ENCODE measurements at places on chromosomes 16 and 17.

- DNase-seq, result no peak
Observed at GRCh38 chr17:27491713-27492190, 35.5 kb downstream of the KSR1 start.

DNA sequence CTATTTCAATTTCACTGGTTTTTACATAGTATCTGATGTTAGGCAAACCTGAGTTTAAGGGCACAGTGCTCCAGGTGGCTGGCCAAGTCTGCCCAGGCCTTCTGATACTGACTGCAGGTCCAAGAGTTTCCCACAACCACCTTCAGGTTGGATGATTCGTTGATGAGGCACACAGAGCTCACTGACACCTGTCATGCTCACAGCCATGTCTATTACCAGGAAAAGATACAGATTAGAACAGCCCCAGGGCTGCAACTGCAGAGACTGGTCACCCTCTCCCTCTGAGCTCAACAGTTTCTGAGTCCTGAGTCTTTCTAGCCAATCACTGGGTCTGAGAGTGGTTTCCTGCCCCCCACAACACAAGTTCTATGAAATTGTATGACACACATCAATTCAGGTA is 37.2 kb downstream of the MEAK7 start:
- DNase-seq, result no peak

GRCh38 chr16:30947541-30947858 is 1.4 kb upstream of the ORAI3 start:
- no peak for DNase-seq

GRCh38 chr16:52613508-52613907 is 66.6 kb upstream of the TOX3 start:
- no peak for DNase-seq

DNA sequence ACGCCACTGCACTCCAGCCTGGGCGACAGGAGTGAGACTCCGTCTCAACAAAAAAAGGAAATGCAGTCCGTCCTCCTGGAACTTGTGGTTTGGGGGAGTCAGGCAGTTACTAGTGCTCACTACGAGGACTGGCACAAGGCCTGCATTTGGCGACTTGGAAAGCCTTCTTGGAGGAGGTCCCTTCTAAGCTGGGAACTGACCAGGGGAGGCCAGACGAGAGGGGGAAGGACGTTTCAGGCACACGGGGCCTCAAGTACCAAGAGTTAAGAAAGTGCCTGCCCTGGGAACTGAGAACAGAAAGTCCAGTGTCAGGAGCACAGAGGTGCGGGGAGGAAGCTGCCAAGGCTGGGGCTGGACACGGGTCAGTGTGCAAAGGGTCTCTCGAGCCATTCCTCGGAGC is 89.9 kb downstream of the ABR start:
- DNase-seq, result no peak

DNA sequence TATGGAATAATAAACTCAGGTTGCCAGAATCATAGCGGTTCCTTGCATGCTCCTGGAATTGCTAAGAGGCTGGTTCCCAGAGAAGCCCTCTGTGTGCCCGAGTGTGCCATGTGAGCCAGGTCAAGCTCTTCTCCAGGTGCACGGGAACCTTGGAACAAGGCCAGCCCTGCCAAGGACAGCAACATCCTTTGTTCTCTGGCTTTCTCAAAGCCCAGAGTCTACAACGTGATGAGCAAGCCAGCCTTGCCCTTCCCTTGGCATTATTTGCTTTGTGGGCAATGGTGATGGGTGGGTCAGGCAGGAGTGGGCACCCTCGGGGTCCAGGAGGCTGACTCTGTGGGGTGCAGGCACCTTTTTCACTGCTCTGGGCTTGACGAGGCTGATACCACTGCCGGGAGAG is 14.2 kb upstream of the SEC14L1 start:
- DNase-seq, result no peak

GRCh38 chr17:70172449-70172848 is 3.1 kb downstream of the KCNJ2 start:
- no peak for DNase-seq

DNA sequence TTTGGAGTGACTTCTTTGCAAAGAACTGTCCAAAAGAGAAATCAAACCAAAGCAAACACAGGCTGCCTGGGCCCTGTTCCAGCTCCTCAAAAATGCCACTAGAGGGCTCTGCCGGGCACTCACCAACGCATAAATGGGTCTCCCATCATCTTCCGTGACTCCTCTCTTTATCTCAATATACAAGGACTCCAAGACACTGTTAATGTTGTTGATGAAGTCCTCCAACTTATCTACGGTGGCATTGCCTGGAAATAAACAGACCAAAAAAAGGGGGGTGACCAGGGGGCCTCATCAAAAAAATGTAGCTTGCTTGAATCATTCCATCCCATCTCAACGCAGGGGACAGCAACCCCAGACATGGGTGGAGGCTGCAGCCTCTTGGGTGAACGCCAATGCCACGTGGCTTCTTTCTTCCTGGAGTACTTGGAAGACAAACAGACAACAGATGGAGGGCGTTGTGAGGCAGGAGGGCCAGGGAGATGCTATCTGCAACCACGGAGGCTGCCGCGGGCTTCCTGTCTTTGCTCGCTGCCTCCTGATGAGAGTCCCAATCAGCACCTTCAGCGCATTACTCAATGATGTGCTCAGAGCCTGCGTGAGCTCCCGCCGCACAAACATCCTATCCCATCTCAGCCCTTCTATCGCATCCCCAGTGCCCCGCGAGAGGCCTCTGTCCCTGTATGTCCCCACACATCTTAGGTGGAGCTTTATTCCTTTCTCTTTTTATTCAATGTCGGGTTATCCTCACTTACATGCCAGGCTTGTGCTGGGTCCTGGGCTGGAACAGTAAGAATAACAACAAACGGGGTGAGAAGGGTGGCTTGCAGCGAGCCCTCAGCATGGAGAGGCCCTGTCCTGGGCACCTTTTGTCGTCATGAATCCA is 32.0 kb downstream of the KDM8 start:
- peak; percentile 15 for DNase-seq

- DNase-seq, result no peak
Observed at GRCh38 chr16:50490828-50491227, 57.4 kb upstream of the NKD1 start.

DNA sequence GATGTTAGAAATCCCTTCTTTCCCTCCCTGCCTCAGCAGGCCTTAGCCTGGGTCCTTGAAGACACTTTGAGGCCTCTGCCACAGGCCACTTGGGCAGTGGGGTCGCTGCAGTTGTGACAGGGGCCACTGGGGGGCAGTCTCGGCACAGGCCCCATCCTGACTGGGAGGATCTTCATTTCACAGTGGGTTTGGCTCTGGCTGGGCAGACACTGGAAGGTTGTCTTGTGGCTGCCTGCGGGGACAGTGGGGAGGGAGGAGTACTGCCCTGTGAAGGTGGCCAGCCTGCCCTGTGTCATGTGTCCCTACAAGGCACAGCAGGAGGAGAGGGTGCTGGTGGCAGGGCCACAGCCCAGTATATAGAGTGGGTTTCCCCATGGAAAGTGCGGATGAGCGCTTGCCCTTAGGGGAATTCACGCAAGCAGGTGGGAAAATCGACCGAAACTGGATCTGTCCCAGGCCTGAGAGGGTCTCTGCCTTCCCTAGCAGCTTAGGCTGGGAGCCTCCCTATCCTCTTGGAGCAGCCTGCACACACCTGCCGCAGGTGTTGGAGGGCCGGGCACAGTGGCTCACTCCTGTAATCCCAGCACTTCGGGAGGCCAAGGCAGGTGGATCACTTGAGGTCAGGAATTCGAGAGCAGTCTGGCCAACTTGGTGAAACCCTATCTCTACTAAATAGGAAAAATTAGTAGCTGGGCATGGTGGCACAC is 28.8 kb downstream of the GINS2 start:
- no peak for DNase-seq

DNA sequence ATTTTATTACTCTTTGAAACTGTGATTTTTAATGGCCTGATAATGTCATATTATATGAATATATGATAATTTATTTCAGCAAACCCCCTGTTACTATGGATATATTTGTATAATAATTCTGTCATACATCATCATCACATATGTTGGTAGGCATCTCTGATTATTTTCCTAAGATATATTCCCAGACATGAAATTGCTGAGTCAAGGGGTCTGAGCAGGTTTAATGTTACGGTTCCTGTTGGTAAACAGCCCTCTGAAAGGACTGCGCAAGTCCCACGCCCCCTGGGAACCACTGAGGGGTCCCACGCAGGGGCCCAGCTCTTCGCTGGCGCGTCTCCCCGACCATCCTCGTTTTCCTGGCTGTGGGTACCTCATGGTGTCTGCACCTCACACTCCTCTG is 24.2 kb downstream of the SLC13A5 start:
- DNase-seq, result no peak

GRCh38 chr17:17709815-17710321 is 28.6 kb downstream of the RAI1 start:
- no peak for DNase-seq

- no peak for DNase-seq
Observed at GRCh38 chr16:69323415-69323814, 7.0 kb downstream of the PDF start.

GRCh38 chr17:66655861-66656260 is 179.1 kb upstream of the CACNG5 start:
- no peak for DNase-seq

DNA sequence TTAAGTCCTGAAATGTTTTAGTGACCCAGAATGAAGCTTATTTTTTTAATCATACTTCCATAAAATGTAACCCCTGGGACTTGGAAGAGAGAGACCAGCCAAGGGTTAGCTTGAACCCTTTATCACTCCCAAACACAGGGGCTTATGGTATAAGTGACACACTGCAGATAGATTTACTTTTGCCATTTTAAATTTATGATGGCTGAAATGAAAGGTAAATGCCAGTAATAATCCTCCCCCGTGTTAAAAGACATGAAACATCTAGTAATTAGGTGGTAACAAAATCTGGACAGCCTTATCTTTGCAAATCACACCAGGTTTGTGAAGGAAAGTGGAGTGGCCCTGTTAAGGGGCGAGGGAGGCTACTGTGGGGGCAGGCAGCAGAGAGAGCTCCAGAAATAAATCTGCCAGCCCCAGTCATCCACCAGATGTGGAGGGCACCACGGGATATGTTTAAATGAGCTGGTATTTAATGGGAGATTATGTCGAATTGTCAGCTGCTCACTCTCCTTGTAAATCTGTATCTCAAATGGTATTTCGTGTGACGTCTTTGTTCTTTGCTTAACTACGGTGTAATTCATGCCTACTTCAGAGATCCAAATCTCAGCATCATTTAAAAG is 326.5 kb downstream of the WWOX start:
- no peak for DNase-seq

Measured in NCI-H2081 (cell line).